NCI-H82 (cell line): ENCODE measurements at places on chromosomes 1 and 21.
A peak's percentile ranks its signal among the peaks of the same experiment; 100 is the strongest.

DNA sequence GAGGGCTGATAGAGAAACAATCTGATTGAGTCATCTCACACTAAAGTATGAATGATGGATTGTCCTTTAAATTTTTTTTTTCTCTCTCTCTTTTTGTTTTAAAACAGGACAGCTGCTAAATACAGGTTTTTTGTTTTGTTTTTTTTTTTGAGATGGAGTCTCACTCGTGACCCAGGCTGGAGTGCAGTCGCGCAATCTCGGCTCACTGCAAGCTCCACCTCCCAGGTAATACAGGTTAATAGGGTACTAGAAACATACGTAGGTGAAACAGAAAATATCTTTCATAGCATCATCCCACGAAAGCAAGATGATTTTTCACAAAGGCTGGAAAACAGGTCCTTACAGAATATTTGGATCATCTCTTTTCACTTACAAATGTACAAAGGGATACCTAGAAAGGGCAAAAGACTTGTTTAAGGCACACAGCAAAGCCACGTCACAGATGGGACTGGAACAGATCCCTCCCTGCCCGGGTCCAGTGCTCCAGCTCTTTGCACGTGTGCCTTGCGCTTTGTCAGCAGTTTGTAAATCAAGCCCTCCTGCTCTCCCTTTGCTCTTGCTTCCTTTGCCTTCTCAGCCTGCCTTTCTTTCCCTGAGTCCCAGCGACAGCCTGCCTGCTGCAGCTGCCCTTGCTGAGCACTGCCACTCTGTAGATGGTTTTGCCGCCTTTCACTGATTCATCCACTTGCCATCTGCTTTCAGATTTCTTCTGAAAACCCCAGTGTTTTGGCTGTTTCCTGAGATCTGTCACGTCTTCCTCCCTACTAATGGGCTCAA lies 171.3 kb upstream of the BEND5 start:
- DNase-seq = peak; percentile 54

GRCh38 chr1:155514582-155515187 lies 47.9 kb downstream of the ASH1L start:
- no peak for DNase-seq

DNA sequence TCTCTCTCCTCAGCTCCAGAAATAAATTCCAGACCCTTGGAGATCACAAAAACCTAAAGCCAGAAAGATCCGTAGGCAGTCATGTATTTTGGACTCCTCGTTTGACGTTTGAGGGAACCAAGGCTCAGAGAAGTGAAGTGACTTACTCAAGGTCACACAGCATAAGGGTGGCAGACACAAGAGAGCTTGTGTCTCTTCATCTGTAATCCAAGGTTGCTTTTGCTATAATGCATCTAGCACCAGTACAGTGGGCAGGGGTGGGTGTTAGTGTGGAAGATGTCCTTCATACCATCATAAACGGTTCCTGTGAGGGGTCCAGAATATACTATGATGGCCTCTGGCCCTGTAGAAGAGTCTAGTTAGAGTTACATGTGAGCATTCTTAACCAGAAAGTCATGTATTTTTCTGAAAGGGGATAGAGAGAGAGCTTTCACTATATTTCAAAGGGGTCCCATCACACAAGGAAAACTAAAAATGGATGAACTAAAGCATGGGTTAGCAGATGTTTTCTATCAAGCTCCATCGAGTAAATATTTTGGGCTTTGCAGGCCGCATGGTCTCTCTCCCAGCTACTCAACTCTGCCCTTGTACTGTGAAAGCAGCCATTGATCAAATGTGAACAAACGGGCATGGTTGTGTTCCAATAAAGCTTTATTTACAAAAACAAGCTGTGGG lies 144.9 kb downstream of the TOMM20 start:
- no peak for DNase-seq

DNA sequence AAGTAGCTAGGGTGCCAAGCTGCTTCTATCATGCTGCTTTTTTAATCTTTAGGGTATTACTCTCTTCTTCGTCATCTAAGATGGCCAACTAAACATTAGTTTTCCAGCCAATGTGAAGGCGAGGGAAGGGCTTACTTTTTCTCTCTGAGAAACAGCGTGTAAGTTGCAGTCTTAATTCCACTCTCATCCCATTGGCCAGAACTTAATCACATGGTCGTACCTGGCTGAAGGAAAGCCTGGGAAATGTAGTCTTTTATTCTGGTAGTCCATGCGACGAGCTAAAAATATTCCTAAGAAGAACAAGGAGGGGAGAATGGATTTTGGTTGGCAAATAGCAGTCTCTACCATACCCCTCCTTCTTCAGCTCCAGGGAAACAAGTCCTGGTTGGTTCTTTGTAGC lies 21.5 kb downstream of the DNAJC6 start:
- DNase-seq = no peak

DNA sequence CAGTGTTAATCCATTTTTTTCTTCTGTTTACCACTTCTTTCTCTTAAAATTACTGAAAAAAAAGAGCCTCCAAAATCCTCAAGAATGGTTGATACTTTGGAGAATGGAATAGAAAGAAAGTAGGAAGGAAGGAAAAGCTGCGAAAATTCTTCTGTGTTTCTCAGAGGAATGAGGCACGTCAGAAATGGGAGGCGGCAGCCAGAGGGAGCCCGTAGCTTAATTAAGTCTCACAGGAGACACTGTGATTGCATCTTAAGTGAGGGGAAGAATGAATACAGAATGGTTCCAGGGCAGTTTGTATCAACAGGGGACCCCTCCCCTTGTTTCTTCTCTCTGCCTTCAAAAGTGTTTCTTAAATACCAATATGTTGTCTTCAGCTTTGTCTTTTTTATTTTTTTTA lies 1099.5 kb downstream of the PLA2G4A start:
- peak; percentile 74 for DNase-seq

GRCh38 chr1:61338899-61339298 lies 256.5 kb downstream of the NFIA start:
- DNase-seq = no peak

- DNase-seq = peak; percentile 23
Observed at GRCh38 chr21:35925497-35925896, 134.8 kb downstream of the SETD4 start.

DNA sequence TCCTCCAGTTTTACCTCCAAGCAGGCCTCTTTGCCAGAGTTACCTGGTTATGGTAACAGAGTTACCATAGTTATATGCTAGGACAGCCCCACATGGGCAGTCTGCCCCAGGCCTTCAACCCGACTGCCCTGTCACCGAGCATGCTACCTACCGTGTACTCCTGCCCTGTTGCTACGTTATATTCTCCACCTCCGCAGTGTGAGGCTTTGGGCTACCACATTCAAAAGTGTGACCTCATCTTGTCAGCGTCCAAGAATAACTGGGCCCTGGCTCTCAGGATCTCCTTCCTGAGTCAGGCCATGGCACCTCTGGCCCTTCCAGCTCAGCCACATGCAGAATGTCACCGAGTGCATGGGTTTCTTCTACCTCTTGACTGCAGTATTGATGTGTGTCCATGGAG lies 8.9 kb downstream of the MAPKAPK2 start:
- DNase-seq = no peak

DNA sequence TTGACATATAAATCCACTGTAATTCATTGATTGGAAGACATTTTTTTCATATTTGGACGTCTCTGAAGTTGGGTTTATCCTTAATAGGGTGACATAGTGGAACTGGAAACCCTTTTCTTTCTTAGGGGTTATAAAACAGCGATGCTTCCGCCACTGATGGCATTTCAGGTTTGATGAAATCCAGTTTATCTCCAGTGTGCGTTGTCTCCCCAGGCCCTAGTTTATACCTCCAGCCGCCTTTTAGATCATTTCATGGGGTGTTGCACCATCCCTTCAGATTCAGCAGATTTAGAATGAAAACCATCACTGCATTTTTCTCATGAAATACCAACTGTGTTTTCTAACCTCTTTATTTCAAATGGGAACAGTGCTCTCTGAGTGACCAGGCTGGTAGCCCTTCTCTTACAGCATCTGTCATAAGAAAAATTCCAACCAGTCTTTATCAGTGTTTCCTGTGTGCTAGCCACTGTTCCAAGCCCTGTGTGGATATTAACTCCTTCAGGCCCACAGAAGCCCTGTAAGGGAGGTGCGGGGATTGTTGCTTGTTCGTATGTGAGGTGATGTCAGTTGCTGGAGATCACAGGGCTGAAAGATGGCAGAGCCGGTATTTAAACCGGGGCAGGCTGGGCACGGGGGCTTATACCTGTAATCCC lies 19.0 kb downstream of the H6PD start:
- no peak for DNase-seq

DNA sequence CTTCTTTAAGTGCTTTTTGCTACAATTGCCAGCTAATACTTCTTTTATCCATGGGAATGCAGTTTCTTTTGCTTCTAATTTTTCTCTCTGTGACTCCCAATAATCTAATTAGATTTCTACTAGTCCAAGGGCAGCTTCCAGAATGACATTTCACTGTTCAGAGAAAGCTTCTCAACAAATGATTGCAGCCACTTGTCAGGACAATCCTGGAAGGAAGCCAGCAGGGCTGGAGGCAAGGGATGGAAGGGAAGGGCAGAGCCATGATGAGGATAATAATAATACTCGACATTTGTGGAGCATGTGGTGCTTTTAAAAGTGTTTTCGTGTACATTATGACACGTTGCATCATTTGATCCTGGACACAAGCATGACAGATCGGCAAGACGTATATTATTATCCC lies 19.4 kb downstream of the F11R start:
- no peak for DNase-seq

- DNase-seq = no peak
Observed at GRCh38 chr1:73096841-73097240, 814.5 kb upstream of the NEGR1 start.

- peak; percentile 19 for DNase-seq
Observed at GRCh38 chr21:36134803-36135390, at the start of gene CBR3. TSS of gene CBR3 (plus strand) at chr21:36135079. CDS start at chr21:36135193, 114 bp downstream.

GRCh38 chr1:200445213-200445612 lies 35.4 kb upstream of the ZNF281 start:
- no peak for DNase-seq

DNA sequence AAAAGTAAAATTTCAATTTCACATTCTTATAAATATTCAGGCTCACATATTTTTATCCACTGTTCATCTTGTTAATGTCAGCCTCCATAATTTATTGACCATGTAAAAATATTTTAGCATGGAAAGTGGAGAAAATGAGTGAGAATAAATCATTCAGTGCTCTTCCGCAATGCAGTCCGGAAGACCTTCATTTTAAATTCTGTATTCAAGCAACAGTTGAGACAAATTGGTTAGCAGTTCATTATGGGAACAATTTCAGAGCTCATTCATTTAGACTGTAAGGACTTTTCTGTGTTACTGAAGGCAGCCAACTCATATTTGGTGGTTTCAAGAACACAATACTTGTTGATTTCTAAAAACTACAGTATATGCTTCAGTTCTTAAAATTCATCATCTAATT lies 97.8 kb downstream of the TYW3 start:
- DNase-seq = no peak

GRCh38 chr21:42312626-42313104 lies 2.5 kb downstream of the TFF3 start:
- DNase-seq = no peak

DNA sequence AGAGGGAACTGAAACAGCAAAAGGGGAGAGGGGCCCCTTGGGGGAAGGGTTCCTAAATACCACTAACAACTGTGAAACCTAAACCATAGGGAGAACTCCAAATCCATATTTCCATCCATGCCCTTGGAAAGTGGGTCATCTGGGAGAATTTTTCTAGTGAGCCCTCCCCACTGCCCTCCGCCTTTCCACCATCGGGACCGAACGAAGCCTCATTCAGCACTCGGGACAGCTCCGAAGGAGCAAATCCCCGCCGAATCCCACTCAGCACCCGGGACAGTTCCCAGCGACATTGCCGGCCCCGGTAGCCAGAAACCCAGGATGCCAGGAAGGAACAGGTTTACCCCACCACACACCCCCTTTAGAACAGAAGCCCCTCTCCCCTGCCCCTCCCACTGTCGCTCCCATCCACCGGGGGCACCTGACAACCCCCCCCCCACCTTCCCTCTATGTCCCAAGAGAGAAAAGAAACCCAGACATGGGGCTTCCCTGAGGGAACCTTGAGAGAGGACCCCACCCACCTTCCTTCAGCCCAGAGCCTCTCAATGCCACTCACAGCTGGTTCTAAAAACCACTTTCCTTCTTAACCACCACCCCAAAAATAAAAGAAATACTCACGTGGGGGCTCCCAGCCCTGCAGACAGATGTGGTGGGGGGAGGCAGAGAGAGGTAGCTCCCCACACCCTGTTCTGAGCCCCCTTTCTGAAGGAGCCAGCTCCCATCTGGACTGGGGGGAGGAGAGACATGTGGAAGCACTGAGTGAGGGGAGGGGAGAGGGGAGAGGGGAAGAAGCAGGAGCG lies 4.5 kb downstream of the DLGAP3 start:
- no peak for DNase-seq

GRCh38 chr1:242890192-242890741 lies 364.8 kb downstream of the CEP170 start:
- DNase-seq = no peak

- DNase-seq = no peak
Observed at GRCh38 chr1:198437332-198437731, 103.1 kb downstream of the ATP6V1G3 start.

DNA sequence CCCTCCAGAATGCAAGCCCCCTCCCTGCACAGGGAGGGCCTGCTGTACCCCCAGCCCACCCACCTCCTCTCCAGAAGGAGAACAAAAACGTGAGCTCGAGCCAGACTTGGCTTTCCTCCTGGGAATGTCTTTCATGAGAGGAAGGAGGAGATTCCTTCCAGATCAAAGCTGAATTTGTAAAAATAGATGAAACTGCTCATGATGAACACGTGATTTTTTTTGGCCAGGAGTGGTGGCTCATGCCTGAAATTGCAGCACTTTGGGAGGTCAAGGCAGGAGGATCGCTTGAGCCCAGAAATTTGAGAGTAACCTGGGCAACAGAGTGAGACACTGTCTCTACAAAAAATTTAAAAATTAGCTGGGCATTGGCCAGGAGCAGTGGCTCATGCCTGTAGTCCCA lies 21.8 kb downstream of the GPR157 start:
- no peak for DNase-seq

DNA sequence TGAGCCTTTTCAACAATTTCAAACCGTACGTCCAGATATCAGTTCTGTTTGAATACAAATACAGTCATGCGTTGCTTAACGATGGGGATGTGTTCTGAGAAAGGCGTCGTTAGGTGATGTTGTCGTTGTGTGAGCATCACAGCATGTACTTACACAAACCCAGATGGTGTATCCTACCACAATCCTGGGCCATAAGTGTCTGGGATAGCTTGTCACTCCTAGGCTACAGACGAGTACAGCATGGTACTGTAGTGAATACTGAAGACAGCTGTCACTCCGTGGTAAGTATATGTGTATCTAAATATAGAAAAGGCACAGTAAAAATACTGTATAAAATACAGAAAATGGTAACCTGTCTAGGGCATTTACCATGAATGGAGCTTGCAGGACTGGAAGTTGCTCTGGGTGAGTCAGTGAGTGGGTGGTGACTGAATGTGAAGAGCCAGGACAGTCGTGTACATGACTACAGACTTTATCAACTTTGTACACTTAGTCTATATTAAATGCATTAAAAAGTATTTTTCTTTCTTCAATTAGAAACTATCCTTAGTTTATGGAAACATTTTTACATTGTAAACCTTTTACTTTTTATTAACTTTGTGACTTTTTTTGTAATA lies 10.5 kb upstream of the OR2W3 start:
- DNase-seq = no peak
